ENCODE measurements at places on chromosomes 6 and 20.
A peak's percentile ranks its signal among the peaks of the same experiment; 100 is the strongest.

GRCh38 chr20:38104285-38104684 is 60.8 kb downstream of the TGM2 start:
- DNase-seq, result no peak

DNA sequence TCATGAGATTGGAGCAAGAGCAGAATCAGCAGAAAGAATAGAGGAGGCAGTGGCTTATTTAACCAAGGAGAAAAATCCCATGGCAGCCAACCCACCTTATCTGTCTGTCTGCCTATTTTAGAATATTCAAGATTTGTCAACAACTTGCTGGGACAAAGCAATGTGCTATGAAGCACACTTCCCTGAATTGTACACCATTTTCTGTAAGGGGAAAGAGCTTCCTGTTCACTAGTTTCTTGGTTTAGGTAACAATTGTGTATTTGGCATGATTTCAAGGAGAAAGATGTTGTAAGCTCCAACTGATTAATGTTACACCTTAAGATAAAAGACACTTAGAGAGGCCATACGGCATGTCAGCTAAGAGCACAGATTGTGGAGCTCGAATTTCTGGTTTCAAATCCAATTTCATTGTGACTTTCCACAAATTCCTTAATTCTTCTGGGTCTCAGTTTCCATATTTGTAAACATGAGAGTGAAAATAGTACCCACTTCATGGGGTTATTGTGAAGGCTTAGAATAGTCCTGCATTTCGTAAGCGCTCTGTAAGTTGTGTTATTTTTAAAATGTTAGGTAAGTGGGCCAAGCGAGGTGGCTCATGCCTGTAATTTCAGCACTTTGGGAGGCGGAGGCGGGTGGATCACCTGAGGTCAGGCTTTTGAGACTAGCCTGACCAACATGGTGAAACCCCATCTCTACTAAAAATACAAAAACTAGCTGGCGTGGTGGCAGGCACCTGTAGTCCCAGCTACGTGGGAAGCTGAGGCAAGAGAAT is 4.8 kb upstream of the MUC22 start:
- no peak for DNase-seq

DNA sequence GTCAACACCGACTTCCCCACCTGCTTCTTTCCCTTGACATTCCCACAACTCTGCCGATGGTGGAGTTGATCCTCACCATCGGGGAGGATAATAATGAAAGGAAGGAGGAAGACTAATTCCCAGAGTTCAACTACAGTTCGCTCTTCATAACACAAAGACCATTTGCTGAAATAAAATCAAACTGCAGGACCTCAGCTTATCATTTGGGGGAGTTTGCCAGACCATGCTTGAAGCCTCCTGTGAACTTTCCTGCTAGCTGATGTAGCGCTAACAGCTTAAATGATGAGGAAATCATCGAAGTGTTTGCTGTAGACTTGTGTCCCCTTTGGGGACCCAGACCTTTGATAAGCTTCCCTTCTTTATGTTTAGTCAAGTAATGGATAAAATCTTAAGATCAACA is 26.2 kb downstream of the PROKR2 start:
- DNase-seq, result no peak

GRCh38 chr6:170186006-170186935 is 104.6 kb downstream of the DLL1 start:
- DNase-seq, result peak; percentile 8

- DNase-seq, result no peak
Measured at GRCh38 chr6:153024709-153025017, 22.2 kb upstream of the MTRF1L start.

GRCh38 chr6:163695414-163695864 is 280.9 kb downstream of the QKI start:
- DNase-seq, result no peak
